Upper lobe of right lung (tissue), 1 donor: ENCODE measurements at places on chromosomes 3 and 15.

DNA sequence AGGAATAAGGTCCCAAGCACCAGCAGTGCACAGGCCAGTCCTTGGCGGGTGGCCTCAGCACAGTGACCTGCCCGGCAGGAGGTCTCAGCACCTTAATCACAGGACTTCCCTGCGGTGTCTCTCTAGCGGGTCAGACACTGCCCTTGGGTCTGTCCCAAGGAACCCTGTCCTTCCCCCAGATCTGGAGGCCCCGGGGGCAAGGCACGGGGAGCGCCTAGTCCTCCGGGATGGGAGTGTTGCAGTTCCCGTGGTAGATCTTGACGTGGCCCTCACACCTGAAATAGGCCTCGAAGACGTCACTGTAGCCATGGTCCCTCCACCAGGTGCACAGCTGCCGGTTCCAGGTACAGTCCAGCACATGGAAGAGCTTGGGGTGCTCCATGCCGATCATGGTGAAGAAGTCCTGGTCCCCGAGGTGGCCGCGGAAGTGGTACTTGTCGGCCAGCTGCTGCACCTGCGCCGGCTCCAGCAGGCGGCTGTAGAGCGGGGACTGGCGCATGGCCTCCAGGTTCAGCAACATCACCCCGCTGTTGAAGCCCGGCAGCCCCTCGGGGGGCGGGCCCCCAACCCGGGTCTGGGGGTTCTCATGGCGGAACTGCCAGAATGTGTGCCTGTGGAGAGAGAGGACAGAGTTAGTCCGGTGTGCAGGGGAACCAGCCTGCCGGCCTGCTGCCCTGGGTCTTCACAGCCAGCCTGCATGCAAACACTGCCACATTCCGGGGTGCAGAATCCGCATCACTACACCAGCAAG, 201.3 kb downstream of the XXYLT1 start:
- H3K4me1 ChIP-seq = no peaks in the 10 kb centered on the region
- no peak overlapping the region for H3K27ac ChIP-seq
- DNase-seq = peak; percentile 60
- H3K36me3 ChIP-seq = peaks cover 4% of the 10 kb centered on the region
- no peaks in the 10 kb centered on the region for H3K27me3 ChIP-seq

GRCh38 chr15:96352604-96353405, 22.3 kb downstream of the NR2F2 start:
- DNase-seq = no peak
- H3K27ac ChIP-seq = peak overlapping the region; percentile 84
- peaks cover 15% of the 10 kb centered on the region for H3K4me1 ChIP-seq
- H3K27me3 ChIP-seq = peaks cover 39% of the 10 kb centered on the region
- H3K36me3 ChIP-seq = no peaks in the 10 kb centered on the region
- H3K4me3 ChIP-seq = peak overlapping the region; percentile 55

DNA sequence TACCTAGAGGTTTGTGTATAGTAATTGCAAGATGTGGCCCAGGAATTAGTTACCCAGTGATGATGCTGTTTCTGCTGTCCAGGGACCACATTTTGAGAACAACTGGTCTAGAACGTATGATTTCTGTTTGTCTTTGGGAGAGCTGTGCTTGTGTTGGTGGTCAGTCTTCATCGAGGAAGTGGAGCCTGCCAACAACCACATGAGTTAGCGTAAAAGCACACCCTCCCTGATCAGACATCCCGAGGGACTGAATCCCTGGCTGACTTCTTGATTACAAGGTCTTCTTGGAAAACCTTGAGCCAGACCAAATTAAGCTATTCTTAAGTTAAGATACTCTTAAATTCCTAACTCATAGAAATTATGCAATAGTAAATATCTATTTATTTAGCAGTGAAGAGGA, 81.7 kb upstream of the ZPLD1 start:
- H3K27me3 ChIP-seq = no peaks in the 10 kb centered on the region
- no peak overlapping the region for H3K27ac ChIP-seq
- no peaks in the 10 kb centered on the region for H3K36me3 ChIP-seq
- no peak overlapping the region for H3K4me3 ChIP-seq
- DNase-seq = no peak

DNA sequence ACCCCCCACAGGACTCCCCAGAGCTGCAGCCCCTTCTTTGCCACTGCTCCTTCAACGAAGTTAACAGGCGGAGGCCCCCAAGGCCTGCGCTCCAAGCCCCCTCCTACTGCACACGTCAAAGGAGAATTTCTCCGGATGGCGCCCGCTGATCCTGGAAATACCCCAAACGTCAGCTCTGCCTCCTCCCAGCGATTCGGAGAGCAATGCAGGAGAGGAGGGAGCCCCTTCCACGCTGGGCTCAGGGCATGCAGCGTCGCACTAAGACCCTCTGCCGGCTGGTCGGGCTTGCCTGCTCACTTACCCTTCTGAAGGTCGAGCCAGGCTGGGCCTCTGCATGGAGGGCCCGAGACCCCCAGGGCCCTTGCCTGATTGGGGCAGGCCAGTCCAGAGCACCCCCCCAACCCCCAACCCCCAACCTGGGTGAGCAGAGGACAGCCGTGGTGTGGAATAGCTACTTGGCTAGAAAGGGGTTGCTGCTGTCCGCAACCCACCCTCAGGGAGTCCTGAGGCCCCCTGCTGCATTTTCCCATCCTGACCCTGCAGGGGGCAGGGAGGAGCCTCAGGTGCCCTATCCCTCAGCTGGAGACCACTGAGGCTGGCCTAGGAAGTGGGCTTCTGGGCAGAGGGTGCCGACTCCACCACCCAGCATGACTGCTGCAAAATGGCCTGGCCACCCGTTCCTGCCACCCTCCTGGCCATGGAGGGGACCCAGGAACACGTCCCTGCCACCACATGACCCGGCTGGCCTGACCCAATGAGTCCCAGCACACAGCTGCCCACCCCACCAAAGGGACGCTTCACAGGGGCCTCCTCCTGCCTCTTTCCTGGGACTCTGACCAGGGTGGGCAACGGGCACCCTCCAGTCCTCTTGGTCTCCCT, 976 bp downstream of the ATP2B2 start:
- no peak overlapping the region for H3K27ac ChIP-seq
- no peaks in the 10 kb centered on the region for H3K36me3 ChIP-seq
- H3K4me3 ChIP-seq = no peak overlapping the region
- H3K27me3 ChIP-seq = peaks cover 36% of the 10 kb centered on the region

GRCh38 chr3:165390166-165390565, 194.0 kb upstream of the SLITRK3 start:
- H3K27ac ChIP-seq = no peak overlapping the region
- no peaks in the 10 kb centered on the region for H3K4me1 ChIP-seq
- no peaks in the 10 kb centered on the region for H3K36me3 ChIP-seq
- DNase-seq = no peak
- no peaks in the 10 kb centered on the region for H3K27me3 ChIP-seq
